NCI-H1105 treated with DMSO at 0.1 percent for 48 hours (cell line): ENCODE measurements at places on chromosomes 5 and 9.
A peak's percentile ranks its signal among the peaks of the same experiment; 100 is the strongest.

- no peak for DNase-seq
These were observed 101.8 kb downstream of the EHMT1 start for GRCh38 chr9:137720571-137721110.

- no peak for DNase-seq
These were observed 258.0 kb upstream of the CLINT1 start for GRCh38 chr5:158116965-158117364.

DNA sequence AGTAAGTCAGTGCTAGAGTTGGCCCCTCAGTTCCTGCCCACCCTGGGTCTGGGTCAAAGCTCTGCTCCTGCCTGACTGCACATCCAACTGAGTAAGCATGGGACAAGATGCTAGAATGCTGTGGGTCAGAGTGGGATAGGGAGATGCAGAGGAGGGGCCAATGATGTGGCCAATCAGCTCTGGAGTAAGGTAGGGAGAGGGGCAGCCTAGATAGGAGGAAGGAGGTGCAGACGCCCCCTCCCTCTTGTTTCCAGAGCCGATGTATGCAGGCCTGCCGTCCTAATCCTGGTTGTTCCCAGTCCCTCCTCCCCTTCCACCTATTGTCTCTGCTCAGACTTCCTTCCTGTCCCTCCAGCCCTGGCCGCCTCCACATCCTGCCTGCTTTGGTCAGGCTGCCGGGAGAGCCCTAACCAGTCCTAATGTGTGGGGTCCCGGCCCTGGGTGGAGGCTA is 1.3 kb downstream of the ARAP3 start:
- DNase-seq, result no peak

DNA sequence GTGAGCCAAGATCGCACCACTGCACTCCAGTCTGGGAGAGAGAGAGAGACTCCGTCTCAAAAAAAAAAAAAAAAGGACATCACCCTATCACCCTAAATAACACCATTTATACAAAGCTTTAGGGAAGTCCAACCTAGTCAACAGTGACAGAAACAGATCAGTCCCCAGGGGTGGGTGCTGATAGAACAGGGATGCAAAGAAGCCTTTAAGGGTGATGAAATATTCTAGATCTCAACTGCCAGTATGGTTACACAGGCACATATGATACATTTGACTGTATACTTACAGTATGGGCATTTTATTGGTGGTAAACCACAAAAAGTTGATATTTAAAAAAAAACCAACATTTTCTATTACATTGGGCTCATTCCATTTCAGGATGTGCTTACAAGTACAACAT is 4.8 kb downstream of the RETREG1 start:
- no peak for DNase-seq

DNA sequence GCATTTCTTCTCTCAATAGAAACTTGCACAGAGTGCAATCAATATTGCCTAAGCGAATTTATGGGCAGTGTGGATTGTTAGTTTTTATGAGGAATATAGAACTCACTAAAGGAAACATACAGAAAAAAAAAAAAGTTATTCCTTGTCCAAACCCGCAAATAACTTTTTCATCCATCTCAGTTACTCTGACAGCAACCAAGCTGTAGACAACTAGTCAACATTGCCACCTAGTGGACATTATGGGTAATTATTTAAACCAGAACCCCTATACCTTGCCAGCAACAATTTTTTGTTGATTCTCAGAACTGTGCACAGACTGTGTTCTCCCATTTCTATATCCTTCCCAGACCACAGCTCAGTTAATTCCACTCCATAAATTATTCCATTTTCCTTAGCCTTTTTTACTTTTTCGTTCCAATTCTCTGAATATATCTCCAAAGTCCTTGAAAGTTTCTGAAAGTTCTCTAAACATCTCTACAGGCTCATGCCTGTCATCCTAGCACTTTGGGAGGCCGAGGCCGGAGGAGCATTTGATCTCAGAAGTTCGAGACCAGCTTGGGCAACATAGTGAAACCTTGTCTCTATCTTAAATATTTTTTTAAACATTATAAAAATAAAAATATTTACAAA is 2.6 kb upstream of the AFAP1L1 start:
- peak; percentile 48 for DNase-seq

DNA sequence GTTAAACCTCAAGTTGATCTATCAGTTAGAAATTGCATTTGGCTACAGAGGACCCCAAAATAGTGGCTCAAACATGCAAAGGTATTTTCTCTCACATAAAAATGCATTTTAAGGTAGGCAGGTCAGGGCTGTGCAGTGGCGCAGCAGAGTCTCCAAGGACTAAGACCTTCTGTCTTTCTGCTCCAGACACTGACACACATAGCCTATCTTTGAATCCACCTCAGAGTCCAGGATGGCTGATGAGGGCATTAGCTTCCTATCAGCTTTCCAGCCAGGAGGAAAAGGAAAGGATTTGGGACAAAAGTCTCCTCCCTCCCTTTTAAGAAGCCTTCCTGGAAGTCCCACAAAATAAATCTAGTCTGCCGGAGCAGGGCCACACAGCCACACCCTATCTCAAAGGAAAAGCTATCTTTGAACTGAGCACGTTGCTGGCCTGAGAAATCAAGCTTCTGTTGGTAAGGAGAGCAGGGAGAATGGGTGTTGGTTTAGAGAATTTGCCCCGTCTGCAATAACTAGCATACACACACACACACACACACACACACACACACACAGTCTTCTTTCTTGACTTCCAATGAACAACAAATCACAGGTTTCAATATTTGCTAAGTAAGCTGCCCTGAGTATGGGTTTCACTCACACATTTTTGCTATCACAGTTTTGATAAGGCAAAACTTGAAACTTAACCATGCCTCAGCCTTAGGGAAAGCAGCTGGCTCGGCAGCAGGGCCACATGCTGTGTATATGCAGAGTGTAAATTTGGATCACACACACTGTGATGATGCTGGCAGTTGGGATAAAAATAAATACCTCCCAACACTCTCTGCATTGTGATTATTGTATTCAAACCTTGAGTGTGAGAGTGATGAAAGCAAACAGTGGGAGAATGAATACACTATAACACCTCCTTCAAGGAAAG is 116.6 kb upstream of the MAP3K1 start:
- no peak for DNase-seq

GRCh38 chr5:1538741-1539392 is 15.1 kb upstream of the LPCAT1 start:
- no peak for DNase-seq
